ENCODE measurements at places on chromosomes 2 and 18.

DNA sequence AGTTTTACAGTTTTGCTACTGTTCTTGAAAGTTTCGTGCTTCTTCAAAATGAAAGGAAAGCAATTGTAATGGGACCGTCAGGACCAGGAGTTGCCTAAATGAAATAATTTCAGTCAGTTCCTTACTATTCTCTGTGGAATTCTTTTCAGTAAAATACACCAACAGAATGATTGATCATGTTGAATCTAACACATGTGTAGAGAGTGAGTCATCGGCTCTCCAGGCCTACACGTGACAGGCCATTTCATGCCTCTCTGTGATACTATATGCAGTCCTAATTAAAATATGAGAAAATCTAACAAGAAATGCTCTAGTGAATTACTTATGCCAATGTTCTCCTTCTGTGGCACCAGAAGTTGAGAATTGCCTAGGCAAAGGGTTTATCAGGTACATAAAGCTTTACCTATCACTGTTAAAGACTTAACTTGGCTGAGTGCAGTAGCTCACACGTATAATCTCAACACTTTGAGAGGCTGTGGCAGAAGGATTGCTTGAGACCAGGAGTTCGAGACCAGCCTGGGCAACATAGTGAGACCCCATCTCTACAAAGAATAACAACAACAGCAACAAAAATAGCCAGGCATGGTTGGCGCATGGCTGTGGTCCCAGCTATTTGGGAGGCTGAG, 199.4 kb downstream of the LRRTM1 start:
- peak; percentile 82 for DNase-seq

- no peak for DNase-seq
These were observed 34.9 kb downstream of the CTIF start for GRCh38 chr18:48573632-48574283.

DNA sequence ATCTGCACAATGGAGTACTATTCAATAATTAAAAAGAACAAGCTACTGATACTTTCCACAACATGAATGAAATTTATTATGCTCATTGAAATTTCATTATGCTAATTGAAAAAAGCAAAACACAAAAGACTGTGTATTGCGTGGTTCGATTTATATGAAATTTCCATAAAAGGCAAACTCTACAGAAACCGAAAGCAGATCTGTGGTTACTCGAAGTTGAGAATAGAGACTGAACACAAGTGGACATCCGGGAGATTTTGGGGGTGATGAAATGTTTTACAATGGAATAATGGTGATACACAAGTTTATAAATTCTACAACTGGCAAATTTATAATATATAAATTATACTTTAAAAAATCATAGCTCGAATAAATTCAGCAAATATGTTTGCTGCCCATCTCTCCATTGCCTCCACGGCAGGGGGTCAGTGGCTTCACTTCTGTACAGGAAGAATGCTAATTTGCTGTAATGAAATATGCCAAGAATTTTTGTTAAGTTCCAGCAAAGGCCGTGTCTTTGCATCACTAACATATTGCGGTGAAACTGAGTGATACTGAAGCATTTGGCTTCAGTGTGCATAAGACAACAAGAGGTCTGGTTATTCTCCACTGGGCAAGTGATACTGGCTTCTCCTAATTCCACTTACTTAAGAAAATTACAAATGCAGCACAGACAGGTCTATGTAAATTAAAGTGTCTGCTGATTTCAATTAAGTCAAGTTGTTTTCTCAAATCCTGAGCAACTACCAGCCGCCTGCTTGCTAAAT, 96.7 kb downstream of the TMEM163 start:
- no peak for DNase-seq

DNA sequence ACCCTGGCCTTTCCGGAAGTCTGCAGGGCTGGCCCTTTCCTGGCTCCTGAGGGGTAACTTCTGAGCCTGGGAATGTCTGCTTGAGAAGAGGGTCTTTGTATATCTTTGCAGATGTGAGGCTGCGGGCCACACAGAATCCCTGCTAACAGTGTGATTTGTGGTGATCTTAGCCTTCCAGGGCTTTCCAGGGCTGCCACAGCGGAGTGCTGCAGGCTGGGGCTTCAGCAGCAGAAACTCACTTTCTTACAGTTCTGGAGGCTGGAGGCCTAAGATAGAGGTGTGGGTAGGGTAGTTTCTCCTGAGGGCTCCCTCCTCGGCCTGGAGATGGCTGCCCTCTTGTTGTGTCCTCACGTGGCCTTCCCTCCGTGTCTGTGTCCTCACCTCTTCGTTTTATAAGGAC, 294.7 kb upstream of the HS6ST1 start:
- DNase-seq: no peak

- peak; percentile 90 for DNase-seq
These were observed 1.7 kb upstream of the FOSL2 start for GRCh38 chr2:28390746-28391563.

DNA sequence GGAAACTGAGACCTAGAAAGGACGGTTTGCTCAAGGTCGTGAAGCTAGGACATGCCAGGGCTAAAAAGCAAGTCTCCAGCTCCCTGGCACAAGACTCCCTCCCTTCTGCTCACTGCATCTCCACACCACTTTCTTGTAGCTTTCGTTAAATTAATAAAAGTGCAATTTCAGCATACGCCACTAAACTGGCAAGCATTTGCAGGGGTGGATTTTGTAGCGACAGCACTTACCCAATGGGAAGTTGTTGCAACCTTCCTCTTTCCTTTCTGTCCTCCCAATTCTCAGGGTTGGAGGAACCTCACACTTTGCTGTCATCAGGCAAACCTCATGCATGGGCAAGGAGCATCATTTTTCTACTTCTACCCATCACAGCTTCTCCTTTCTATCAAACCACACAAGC, 7.4 kb upstream of the RHOB start:
- DNase-seq: no peak

- DNase-seq: no peak
These were observed 1231.6 kb upstream of the GYPC start for GRCh38 chr2:125424266-125424785.

DNA sequence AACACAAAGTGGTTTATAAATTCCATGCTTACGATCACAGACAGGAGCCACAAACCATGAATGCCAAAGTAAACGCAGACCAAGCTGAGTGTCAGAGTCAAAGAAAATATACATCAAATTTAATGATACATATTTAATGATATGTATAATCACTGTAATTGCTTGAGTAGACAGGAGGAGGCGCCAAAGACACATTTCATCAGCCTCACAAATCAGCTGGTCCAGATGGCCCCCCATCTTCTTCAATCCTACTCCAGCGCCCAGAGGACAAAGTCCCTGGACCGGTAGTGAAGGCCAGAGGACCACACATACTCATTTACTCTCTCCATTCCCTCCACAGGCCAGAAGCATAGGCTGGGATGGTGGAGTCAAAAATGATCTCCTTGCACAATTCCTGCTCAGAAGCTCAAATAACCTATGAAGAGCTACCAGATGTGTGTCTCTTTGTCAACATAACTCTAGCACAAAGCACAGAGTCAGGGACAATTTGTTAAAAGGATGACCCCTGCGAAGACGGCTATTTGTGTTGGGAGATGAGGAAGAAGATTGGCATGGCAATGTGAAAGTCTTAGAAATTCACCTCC, 149.3 kb upstream of the PGAP1 start:
- DNase-seq: no peak

DNA sequence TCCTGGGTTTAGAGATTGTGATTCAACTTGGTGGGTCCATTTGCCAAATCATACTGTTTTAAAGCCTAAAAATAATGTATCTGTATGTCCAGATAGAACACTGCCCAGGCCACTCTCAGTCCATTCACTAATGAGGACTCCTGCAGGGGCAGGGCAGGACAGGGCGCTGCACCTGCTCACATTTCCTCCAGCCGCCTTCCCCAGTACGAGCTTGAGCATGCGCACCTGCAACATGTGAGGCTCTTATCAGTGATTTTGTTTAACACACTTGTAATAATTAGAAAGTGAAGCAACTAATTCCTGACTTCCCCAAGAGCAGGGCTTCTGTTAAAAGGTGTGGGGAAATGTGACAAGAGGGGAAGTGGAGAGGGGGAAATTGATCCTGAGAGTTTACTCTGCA, 89.7 kb downstream of the AFF3 start:
- no peak for DNase-seq

GRCh38 chr2:49515996-49516782, 361.9 kb upstream of the FSHR start:
- no peak for DNase-seq

GRCh38 chr18:68839701-68840100, 41.8 kb downstream of the CCDC102B start:
- DNase-seq: no peak

DNA sequence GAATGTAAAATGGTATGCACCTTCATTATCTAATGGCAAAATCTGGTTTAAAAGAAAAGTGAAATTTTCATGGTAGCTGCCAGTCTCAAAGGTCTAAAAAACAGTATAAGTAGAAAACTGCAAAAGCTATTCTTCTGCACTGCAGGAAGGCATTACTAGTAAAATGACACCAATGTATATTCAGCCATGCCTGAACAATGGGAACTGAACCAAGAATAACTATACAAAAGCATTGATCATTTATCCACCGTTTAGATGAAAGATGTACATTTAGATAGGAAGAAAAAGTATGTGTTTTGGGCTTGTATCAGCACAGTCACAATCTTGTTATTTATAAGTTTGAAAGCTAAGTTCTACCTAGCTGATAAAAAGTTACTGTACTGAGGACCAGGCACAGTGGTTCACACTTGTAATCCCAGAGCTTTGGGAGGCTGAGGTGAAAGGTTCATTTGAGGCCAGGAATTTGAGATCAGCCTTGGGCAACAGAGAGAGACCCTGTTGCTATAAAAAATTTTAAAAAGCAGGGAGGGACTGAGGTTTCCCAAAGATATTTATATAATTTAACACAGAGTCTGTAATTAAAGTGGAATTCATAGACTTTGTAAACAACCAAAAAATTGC, 163.1 kb upstream of the WDSUB1 start:
- DNase-seq: peak; percentile 7

DNA sequence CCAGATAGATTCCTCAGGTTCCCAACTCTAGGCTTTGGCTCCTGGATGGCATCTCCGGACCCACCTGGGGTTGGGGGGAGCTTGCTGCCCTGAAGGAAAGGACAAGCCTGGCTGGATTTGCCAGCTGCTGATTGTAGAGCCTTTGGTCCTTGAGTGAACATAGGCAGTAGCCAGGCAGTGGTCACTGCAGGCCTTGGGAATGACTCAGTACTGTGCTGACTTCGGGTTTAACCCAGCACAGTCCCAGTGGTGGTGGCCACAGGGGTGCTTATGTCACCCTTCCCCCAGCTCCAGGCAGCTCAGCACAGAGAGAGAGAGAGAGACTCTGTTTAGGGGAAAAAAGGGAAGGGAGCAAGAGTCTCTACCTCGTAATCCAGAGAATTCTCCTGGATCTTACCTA, 27.7 kb upstream of the ACTR2 start:
- DNase-seq: peak; percentile 61
